ENCODE measurements at places on chromosomes 7 and 10.
A peak's percentile ranks its signal among the peaks of the same experiment; 100 is the strongest.

- DNase-seq, result no peak
Measured at GRCh38 chr10:4606856-4607636, 219.0 kb upstream of the AKR1E2 start.

DNA sequence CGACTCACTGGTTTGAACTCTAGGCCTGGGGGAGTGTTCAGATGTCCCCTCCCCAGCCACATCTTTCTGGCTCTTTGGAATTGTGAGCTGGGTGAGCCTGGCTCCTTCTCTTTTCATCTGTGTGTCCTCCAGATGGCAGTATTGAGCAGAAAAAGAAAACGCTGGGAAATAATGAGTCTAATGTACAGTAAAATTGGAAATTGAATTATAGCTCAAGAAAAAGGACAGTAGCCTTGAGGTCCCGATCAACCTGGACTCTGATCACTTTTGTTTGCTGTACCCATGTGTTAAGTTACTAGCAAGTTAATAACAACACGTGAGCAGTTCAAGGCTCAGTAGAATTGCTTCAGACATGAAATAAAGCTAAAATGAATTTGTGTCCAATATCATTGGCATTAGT, 77.9 kb downstream of the SNX10 start:
- no peak for DNase-seq

DNA sequence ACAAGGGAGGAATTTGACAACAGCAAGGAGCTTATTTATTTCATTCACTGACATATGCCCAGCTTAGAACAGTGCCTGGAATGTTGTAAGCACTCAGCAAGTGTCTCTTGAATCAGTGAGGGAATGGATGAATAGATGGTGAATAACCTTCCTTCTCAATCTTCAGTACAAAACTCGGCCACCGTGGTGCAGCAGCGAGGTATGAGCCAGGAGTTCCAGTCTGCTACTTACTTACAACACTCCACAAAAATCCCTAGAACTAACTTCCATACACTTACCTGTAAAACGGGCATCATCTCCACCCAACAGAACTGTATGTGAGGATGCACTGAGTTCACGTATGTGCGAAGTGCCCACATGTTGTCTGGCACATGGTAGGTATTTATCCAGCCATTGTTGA, 237.4 kb downstream of the WDR11 start:
- no peak for DNase-seq

- DNase-seq, result no peak
Measured at GRCh38 chr10:26486990-26487850, 49.1 kb downstream of the APBB1IP start.

- no peak for DNase-seq
Measured at GRCh38 chr10:71005337-71006305, 117.3 kb upstream of the PCBD1 start.

DNA sequence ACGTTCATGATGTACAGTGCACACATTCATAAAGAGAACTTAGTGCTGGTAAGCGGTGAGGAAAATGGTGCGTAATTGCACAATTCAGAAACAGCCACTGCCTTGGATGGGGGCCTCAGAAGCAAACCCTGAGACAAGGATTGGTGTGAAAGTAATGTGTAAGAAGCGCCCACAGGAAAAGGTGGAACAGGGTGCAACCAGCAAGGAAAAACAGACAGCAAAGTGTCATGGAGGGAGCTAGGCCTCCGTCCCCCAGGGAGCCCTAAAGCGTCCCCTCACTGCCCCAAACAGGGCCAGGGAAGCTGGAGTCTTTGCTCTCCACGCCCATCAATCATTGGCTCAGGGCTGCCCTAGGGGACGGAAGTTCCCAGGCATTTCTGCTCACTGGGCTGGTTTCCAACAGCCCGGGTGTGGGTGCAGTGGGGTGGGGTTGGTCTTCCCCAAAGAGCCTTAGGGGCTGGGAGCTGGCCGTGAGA, 9.6 kb upstream of the C10orf105 start:
- no peak for DNase-seq

DNA sequence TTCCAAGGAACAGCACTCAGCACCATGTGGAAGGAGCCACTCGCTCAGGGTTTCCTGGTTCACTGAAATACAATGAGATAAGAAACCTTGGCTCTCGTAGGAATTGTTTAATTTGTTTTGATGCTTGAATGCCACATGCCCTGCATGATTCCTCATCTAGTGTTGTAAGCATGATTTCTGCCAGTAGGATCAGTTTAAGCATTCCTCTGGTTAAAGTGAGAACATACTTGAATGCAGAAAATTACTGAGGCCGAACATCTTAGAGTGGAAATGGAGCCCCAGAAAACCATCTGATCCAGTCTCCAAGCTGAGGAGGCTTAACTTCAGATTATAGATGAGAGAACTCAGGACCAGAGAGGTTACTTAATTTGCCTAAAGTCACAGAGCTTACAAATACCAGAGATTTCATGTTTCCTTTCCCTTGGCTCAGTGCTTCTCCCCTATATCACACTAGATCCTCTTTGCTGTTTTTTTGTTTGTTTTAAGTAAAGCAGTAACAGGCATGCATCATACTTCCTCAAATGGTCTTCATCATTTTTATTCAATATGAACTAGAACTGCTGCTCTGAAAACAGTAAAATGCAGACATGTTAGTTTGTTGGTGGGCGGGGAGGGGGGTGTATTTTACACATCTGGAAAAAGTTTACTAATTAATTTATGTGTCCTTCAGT, 125.1 kb downstream of the ADAM12 start:
- DNase-seq, result no peak

- no peak for DNase-seq
Measured at GRCh38 chr7:158814637-158815036, 14.7 kb downstream of the ESYT2 start.

GRCh38 chr7:129089521-129090212, 34.8 kb upstream of the TNPO3 start:
- DNase-seq, result no peak

- no peak for DNase-seq
Measured at GRCh38 chr10:119893845-119894427, 1.4 kb downstream of the SEC23IP start.

- DNase-seq, result no peak
Measured at GRCh38 chr10:117539903-117540639, 2.5 kb upstream of the EMX2 start.

DNA sequence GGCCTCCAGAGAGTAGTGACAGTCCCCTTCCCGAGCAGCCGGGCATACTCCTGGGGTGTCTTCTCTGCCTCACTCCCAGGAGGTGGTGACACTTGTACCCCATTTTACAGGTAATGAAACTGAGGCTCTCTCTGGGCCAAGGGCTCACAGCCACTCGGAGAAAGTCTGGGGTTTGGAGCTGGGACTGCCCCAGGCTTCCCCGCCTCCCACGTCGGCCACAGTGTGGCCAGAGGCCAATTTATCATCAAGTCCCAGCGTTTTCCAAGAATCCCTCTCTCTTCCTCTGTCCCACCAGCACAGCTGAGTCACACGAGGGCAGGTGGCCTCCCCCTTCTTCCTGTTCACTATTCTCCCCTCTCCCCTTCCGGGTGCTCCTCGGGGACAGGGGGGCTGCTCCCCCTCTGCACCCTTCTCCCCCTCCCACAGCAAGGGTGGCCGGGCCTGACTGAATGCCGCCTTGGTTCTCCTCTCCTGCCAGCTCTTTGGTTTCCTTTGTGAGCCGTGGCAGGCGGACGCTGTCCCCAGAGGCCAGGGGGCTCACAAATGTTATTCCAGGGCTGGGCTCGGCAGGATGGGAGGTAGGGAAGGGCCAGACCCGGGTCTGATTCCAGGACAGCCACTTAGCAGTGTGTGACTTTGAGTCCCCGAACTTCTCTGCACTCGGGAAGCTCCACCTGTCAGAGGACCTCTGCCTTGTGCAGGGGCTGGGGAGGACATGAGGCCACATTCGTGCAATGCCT, 17.7 kb downstream of the CLIP2 start:
- peak; percentile 71 for DNase-seq
